ENCODE measurements at places on chromosomes 2 and 18.
A peak's percentile ranks its signal among the peaks of the same experiment; 100 is the strongest.

- no peak for DNase-seq
- no peak overlapping the region for H3K4me3 ChIP-seq
- H3K27me3 ChIP-seq = no peaks in the 10 kb centered on the region
- peaks cover 3% of the 10 kb centered on the region for H3K36me3 ChIP-seq
Measured at GRCh38 chr2:190216829-190217228, 102.8 kb downstream of the HIBCH start.

DNA sequence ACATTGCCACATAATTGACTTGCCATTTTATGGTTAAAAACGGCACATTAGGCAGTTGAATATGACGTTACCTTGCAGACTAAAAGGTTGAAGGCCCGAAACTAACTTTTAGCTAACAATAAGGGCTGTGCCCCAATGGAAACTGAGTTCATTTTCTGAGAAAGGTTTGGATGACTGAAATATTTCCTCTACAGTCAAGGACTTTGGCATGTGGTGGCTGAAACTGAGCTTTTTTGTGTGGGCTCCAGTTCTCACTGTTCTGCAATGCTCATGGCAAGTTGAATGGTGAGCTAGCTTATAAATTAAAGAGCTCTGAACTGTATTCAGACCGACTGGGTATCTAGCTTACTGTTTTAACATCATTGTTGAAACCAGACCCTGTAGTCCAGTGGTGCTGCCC is 23.8 kb upstream of the TXNDC2 start:
- H3K4me1 ChIP-seq = no peaks in the 10 kb centered on the region
- no peak for DNase-seq
- no peak overlapping the region for H3K4me3 ChIP-seq
- no peak overlapping the region for H3K27ac ChIP-seq

DNA sequence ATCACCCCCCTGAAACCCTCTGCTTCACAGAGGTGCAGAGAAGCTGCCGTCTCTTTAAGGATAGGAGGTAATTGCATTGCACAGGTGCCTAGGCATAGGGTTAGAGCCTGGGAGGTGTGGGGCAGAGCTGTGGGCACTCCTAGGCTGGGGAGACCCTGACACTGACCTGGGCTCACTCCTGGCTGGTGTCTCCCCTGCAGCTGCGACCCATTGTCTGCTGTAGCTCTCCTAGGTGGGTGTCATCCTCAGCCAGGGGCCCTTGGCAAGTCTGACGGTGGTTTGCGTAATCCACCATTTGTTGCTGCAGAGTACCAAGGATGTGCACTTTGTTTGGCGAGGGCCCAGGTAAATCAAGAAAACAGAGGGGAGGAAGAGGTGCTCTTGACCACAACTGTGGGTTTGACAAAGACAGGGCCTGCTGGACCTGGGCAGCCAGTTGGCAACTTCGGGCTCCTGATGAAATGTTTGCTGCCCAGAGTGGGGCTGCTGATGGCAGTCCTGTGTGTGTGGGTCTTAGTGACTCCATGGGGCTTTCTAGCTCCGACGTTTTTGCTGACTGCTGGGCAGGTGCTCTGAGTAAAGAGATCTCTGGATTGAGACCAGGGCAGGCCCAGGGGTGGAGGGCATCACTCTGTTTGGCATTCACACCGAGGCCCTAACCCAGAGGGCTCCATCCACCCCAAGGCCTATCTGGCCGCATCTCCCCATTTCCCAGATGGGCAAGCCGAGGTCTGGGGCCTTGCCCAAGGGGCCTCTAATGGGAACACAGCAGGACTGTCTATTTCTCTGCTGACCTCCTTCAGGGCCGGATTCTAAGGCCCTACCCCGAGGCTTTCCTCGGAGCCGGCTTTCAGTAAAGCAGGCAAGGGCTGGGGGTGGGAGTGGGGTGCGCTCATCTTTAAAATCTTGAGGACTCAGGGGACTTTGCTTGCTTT is 67.7 kb downstream of the EDAR start:
- peaks cover 9% of the 10 kb centered on the region for H3K27me3 ChIP-seq
- H3K36me3 ChIP-seq = no peaks in the 10 kb centered on the region
- no peak overlapping the region for H3K4me3 ChIP-seq

GRCh38 chr2:30847329-30847728 is 40.1 kb upstream of the CAPN13 start:
- no peaks in the 10 kb centered on the region for H3K36me3 ChIP-seq
- H3K27ac ChIP-seq = no peak overlapping the region
- H3K4me1 ChIP-seq = no peaks in the 10 kb centered on the region
- no peak for DNase-seq
- peaks cover 63% of the 10 kb centered on the region for H3K27me3 ChIP-seq

- H3K4me3 ChIP-seq = no peak overlapping the region
- H3K4me1 ChIP-seq = no peaks in the 10 kb centered on the region
- no peaks in the 10 kb centered on the region for H3K36me3 ChIP-seq
- no peak for DNase-seq
- peaks cover 56% of the 10 kb centered on the region for H3K27me3 ChIP-seq
- H3K27ac ChIP-seq = no peak overlapping the region
Measured at GRCh38 chr2:29558097-29558496, 363.3 kb downstream of the ALK start.

DNA sequence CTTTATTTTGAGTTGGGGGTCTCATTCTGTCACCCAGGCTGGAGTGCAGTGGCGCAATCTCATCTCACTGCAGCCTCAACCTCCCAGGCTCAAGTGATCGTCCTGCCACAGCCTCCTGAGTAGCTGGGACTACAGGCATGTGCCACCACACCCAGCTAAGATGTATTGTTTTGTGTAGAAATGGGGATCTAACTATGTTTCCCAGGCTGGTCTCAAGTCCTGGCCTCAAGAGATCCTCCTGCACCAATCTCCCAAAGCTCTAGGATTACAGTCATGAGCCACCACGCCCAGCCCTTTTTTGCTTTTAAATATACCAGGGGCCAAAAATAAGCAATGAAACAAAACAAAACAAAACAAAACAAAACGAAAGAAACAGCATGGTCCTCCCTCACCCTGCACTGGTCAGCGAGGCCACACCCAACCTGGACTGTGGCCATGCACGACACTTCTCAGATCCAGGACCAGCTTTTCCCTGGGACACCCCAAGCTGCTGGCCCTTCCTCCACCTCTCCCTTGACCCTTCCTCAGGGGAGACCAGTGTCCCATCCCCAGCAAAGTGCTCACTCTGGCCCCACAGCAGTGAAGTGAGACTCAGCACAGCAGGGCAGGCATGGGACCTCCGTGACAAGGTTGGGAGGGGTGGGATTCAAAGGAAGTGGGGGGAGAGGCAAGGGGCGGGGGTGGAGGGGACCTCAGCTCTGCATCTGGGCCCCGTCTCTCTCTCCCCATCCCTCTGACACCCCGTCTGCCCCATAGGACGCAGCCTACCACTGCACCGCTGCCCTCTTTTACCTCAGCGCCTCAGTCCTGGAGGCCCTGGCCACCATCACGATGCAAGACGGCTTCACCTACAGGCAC is 23.5 kb downstream of the MAL start:
- DNase-seq = no peak
- no peak overlapping the region for H3K27ac ChIP-seq
- no peak overlapping the region for H3K4me3 ChIP-seq
- H3K4me1 ChIP-seq = no peaks in the 10 kb centered on the region

- no peaks in the 10 kb centered on the region for H3K36me3 ChIP-seq
- H3K27ac ChIP-seq = no peak overlapping the region
- H3K4me1 ChIP-seq = no peaks in the 10 kb centered on the region
- peaks cover 25% of the 10 kb centered on the region for H3K27me3 ChIP-seq
- H3K4me3 ChIP-seq = no peak overlapping the region
- no peak for DNase-seq
Measured at GRCh38 chr2:231941673-231942072, 15.5 kb upstream of the NPPC start.

- DNase-seq = no peak
- H3K27ac ChIP-seq = no peak overlapping the region
- no peaks in the 10 kb centered on the region for H3K4me1 ChIP-seq
- no peaks in the 10 kb centered on the region for H3K27me3 ChIP-seq
- H3K36me3 ChIP-seq = peaks cover 2% of the 10 kb centered on the region
- H3K4me3 ChIP-seq = no peak overlapping the region
Measured at GRCh38 chr2:237403024-237403882, 10.7 kb downstream of the COL6A3 start.

GRCh38 chr2:241541564-241542277 is 16.8 kb upstream of the BOK start:
- DNase-seq = no peak
- no peaks in the 10 kb centered on the region for H3K4me1 ChIP-seq
- no peak overlapping the region for H3K27ac ChIP-seq
- no peak overlapping the region for H3K4me3 ChIP-seq
- no peaks in the 10 kb centered on the region for H3K36me3 ChIP-seq
- H3K27me3 ChIP-seq = peaks cover 21% of the 10 kb centered on the region

DNA sequence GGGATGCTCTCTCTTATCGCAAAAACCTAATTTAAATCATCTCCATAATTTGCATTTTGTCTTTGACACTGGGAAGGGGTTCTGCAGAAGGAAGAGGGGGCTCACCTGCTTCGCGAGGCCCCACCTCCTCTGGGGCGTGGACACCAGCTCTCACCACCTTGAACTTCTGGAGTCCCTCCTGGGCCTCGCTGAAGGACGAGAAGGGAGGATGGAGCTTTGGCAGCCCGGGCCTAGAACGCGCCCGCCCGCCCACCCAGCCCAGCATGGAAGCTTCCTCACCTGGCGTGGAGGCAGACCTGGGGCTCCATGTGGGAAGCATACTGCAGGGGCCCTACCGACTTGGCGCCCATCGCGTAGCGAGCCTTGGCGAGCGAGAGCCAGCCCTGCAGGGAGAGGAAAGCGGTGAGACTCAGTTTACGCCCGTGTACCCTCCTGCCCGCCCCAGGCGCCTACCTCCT is 1.1 kb upstream of the IMP4 start:
- peak overlapping the region; percentile 98 for H3K27ac ChIP-seq
- peaks cover 38% of the 10 kb centered on the region for H3K36me3 ChIP-seq
- DNase-seq = no peak
- no peaks in the 10 kb centered on the region for H3K27me3 ChIP-seq
- peak overlapping the region; percentile 100 for H3K4me3 ChIP-seq
- peaks cover 40% of the 10 kb centered on the region for H3K4me1 ChIP-seq

DNA sequence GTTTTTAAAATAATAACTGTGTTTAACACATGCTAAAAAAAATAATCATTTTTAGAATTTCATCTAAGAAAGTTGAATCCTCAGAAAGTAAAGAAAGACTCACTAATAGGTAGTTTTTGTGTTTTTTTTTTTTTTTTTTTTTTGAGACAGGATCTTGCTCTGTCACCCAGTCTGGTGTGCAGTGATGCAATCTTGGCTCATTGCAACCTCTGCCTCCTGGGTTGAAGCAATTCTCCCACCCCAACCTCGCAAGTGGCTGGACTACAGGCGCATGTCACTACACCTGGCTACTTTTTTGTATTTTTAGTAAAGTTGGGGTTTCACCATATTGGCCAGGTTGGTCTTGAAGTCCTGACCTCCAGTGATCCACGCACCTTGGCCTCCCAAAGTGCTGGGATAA is 7.1 kb downstream of the CKAP2L start:
- H3K4me3 ChIP-seq = no peak overlapping the region
- no peak overlapping the region for H3K27ac ChIP-seq
- no peaks in the 10 kb centered on the region for H3K36me3 ChIP-seq

DNA sequence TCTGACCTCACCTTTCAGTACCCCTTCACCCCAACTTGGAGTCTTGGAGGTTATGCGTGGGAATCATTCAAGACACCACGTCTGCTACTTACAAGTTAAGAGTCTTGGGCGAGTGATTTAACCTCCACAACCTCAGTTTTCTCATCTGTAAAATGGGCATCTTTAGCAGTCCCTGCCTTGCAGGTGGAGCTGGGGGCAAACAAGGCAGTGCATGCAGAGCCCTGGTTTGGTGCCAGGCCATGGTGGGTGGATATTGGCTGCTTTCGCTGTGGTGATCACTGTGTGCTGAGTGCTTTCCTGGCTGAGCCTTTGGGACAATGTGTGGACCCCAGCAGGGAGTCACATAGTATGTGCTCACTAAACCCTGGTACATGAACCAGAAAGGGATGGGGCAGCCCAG is 20.4 kb upstream of the PTMA start:
- DNase-seq = no peak
- H3K36me3 ChIP-seq = peaks cover 3% of the 10 kb centered on the region
- H3K27ac ChIP-seq = no peak overlapping the region
- H3K4me1 ChIP-seq = peaks cover 5% of the 10 kb centered on the region
- H3K27me3 ChIP-seq = no peaks in the 10 kb centered on the region
- no peak overlapping the region for H3K4me3 ChIP-seq

DNA sequence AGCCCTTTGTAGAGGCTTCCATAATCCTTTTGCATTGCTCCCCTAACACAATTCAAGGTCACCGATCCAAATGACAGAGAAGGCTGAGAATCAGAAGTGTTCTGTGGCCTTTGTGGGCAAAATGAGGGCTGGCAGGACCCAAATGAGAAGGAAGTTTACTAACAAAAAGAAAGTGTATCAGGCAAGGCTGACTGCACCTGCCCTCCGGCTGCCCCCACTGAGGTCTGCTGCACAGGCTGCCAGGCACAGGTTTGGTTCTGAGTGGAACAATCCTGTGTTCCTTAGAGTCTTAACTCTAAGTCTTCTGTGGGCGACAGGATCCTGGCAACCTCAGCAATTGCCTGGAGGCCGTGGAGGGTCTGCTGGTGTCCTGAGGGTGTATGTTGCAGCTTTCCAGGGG is 568.5 kb downstream of the CMPK2 start:
- DNase-seq = no peak
- no peaks in the 10 kb centered on the region for H3K36me3 ChIP-seq
- no peaks in the 10 kb centered on the region for H3K4me1 ChIP-seq

DNA sequence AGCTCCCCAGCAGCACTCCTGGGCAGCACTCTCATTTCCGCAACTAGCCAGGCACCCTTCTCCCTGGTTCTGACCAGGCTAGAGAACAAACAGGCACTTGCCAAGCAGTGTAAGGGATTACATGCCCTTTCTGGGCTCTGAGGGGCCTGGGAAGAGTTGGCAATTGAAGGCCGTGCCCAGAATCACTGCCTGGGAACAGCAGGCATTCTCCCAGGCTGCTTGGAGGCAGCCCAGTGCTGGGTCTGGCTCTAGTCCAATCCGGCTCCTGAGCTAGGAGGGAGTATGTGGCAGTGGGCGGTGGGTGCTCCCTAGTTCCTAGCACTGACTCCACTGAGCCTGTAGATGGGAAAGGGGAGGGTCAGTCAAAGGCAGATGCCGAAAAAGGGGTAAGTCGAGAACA is 34.1 kb upstream of the SP3 start:
- no peak overlapping the region for H3K4me3 ChIP-seq
- no peak overlapping the region for H3K27ac ChIP-seq
- no peaks in the 10 kb centered on the region for H3K36me3 ChIP-seq
- no peak for DNase-seq

DNA sequence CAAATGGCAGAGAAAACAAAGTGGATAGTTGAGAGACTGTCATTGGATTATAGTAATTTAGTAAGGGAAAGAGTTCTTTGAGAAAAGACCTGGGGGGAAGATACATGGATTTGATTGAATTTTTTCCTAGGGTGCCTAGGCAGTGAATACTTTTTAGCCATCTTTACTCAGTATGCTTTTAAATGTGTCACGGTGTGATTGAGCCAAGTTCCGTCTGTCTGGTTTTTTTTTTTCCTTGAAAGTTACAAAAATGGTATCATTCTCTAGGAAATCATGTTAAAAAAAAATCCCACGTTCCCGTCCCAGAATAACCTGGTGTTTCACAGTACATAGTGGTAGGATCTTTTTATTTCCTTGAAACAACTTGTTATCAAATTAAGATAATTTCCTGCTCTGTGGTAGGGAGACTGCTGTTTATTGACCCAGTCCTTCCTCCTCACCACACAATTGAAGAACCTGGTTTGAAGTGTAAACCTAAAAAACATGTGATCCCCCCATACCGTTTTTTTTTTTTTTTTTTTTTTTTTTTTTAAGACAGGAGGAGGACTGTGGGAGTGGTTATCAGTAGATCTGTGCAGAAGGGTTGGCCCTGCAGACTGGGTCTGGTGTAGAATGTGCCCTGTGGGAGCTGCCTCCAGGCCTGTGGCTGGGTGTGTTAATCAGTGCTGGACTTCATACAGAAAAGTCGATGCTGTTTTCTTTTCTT is 55.1 kb downstream of the DGKD start:
- no peaks in the 10 kb centered on the region for H3K27me3 ChIP-seq
- H3K4me3 ChIP-seq = peak overlapping the region; percentile 51
- H3K27ac ChIP-seq = peak overlapping the region; percentile 73
- peaks cover 5% of the 10 kb centered on the region for H3K36me3 ChIP-seq
